ENCODE measurements at places on chromosomes 1 and 21.

DNA sequence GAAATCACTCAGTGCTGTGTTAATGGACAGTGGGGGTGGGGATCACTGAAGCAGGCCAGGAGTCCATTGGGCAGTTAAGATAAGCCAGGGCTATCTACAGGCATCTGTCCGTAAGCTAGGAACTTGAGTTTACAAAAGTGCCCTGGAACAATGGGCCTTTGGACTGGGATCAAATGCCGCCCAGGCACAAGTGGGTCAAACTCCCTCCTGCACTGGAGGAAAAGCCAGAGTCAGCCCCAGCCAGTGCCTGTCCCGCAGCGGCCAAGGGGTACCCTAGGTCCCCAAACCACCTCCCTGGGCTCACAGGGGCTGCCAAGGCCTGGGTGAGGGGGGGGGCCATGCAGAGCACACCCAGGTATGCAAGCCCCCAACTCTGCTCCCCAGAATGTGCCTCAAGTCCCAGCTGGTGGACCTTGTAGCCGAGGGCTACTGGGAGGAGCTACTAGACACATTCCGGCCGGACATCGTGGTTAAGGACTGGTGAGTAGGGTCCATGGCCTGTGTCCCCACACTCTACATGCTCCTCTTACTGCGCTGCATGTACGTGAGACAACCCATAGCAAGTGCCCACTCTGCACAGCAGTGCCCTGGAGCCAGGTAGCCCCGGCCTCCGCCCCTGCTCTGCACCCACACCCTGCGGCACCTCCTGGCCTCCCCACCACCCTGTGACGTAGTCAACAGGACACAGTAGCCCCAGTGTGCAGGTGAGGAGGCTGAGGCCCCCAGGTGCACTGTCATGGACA lies 7.7 kb downstream of the FBXO6 start:
- no peak for DNase-seq

DNA sequence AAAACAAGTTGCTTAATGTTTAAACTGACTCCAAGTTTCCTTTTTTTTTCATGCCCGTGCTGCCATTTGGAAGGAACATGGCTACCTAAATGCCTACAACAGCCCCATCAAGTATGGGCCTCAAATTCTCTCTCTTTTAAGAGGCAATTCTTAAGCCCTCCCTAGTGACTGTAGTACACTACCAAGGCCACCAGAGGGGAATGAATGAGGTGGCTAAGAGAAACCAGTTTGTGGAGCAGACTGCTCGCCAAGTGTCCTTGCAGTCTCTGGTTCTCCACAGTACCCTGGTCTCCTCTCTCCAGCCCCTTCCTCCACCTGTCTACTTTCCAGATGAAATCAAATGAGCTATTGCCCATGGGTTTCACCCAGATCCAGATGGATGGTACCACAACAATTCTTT lies 1809.6 kb downstream of the BRINP3 start:
- DNase-seq, result no peak

DNA sequence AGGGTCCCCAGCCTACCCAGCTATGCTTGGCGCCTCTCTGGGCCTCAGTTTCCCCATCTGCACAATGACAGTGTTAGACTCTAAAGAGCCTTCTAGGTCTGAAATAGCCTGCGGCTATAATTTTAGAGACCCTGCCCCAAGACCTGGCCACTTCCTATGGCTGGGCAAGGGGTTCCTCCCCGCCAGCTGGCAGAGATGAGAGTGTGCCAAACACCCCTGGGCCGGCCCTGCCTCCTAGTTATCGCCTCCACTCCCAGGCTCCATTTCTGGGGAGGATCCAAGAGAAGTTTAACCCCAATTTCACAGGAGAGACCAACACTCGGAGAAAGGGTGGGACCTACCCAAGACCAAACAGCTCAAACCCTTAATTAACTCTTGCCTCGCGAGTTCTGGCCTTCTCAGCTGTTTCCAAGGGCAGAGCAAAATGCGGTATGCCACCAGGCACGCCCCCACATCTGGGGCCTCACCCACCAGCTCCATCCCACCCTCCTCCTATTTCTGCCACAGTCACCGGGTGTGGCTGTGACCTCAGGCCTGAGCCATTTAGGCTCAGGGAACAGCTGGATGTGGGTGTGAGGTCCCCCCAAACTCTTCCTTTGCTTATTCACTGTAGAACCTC lies 35.7 kb downstream of the TTC39A start:
- DNase-seq, result no peak

- DNase-seq, result no peak
Observed at GRCh38 chr1:108901106-108901505, 24.3 kb downstream of the GPSM2 start.

GRCh38 chr1:158283965-158284364 lies 5.8 kb upstream of the CD1C start:
- DNase-seq, result no peak

DNA sequence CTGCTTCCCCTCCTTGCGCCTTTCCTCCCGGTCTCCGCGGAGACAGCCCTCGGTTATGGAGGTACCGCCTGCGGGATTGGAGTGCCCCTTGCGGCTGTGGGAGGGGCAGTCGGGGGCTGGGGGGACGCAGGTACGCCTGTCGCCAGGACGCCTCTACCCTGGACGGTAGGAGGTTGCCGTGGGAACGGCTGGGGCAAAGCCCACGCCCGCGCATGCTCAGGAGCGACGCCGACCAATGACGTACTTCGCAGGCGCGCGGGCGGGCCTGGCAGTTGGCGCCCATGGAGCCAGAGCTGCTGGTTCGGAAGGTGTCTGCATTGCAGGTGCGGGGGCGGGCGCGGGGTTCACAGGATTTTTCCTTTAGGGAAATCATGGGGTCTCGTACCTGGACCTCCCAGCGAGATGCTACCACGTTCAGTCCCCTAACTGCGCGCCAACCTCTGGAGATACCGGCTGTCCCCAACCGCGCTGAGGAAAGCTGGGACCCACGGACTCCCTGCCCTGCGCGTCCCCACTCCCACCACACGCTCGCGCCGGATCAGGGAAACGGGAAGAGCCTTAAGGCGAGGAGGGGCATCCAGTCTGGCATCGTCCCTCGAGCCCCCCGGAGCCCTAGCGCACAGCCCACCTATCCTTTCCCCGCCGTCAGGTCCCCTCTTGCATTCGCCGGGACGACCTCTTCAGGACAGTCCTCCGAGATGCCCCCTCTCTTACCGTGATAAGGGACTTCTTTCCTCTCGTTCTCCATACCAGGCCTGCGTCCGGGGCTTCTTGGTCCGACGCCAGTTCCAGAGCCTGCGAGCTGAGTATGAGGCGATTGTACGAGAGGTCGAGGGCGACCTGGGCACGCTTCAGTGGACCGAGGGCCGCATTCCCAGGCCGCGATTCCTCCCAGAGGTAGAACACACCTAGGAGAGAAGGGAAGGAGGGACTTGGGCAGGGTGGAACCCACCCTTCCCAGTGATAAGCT lies at the start of gene IQCC:
TSS of gene IQCC (plus strand) at position 271 of the 970 bp plus-strand sequence. CDS start at position 282, 11 bp downstream.
- DNase-seq, result peak; percentile 85

DNA sequence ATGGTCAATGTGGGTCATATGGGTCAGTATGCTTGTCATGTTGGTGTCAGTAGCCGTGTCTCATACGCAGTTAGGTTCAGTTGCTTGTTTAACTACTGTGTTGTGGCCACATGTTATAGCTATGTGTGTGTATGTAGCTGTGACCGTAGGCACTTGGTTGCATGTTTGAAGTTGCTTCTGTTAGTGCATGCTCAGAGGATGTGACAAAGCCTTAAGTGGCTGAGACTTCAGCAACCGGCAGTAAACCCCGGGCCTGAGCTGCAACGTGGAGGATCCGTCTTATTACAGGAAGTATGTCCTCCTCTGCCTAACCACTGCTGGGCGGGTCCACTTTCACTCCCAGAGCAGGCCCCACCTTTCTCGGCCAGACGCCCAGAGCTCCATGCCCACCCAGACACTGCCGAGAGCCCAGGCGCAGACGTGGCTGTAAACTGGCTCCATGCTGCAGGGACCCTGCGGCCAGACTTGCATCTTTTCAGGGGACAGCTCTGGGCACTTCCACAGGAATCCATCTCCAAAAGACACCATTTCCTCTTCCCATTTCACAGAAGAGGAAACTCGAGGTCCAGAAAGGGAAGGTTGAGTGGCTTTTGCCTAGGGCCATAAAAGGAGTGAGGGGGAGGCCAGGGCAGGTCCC lies 2.2 kb downstream of the TCEA3 start:
- peak; percentile 41 for DNase-seq
